Germinal center (tissue), 1 donor: ENCODE measurements at places on chromosomes 13 and 19.

DNA sequence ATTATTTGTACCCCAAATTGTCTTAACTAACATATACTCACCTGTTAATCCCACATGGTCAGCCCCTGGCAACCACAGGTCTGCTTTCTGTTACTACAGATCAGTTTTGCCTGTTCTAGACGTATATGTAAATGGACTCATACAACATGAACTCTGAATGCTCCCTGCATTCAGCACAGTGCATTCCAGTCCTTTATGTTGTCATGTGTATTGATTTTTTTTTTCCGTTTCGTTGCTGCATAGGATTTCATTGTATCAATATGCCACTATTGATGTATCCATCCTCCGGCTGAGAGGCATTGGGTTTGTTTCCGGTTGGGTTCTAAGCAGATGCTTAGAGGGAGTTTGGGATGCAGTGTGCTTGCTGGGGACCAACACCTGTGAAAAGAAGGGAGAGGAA, 36.1 kb upstream of the TNFRSF19 start:
- DNase-seq: no peak

- peak; percentile 78 for DNase-seq
These were observed 572 bp upstream of the FKBP8 start for GRCh38 chr19:18543814-18544475.

DNA sequence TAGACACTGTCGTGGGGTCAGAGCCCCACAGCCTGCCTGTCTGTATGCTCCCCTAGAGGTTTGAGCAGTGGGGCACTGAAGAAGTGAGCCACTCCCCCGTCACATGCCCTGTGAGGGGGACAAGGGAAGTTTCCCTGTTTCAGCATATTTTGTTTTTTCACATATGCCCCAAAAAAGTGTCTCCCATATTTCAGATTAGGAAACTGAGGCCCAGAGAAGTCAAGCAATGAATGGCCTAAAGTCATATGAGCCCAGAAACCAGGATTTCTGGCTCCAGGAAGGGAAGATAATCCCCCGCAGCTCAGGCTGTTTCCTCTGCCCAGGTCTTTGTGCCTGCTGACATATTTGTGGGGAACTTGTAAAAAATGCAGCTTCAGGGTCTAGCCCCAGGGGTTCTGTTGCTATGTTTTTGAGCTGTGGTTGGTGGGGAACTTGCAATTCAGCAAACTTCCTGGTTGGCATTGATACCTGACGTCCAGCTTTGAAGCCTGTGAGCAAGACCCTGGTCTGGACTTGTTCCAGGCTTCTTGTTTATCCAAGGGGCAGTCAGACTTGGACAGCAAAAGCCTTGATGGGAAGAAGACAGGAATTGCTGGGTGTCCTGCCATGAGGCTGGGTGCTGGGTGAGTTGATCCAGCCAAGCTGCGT, 9.5 kb downstream of the RASL11A start:
- DNase-seq: no peak

DNA sequence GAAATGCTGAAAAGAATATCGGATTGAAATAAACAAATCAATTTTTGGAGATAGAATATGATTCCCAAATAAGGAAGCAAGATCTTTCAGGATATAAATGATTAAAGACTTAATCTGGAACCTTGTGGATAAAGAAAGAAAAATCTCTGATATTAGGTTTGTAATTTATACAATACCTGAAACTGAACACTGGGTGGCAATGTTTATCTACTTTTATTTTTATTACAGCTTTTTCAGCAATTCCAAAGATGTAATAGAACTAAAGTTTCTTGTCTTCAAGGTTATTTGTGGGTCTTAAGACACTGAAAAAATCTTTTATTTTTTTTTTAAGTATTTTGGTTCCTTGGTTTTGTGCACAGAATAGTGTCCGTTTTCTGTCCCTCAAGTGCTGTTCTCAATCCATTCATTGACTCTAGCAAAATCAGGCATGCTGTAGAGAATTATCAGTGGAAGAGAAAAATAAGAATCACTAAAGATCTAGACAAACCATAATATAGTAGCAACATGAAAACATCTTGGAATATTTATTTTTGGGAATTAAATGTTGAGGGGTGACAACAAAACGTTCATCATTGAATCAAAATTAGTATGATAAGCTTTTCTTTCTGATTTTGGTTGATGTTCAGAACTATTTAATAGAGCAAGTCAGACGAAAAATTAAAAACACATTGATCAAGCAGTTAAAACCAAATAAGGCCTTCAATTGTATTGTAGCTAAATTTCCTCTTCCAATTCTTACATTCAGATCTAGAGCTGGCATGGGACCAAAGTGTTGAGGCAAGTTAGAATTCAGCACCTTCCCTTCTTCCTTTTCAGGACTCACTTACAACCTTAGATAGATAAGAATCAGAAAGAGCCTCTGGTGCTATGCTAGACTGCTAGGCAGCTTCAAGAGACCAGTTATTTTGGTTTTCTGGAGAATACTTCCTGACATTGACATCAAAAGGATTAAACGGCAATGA, 704.4 kb upstream of the PCDH20 start:
- DNase-seq: no peak

GRCh38 chr13:23074075-23074828, 106.5 kb upstream of the SGCG start:
- no peak for DNase-seq

DNA sequence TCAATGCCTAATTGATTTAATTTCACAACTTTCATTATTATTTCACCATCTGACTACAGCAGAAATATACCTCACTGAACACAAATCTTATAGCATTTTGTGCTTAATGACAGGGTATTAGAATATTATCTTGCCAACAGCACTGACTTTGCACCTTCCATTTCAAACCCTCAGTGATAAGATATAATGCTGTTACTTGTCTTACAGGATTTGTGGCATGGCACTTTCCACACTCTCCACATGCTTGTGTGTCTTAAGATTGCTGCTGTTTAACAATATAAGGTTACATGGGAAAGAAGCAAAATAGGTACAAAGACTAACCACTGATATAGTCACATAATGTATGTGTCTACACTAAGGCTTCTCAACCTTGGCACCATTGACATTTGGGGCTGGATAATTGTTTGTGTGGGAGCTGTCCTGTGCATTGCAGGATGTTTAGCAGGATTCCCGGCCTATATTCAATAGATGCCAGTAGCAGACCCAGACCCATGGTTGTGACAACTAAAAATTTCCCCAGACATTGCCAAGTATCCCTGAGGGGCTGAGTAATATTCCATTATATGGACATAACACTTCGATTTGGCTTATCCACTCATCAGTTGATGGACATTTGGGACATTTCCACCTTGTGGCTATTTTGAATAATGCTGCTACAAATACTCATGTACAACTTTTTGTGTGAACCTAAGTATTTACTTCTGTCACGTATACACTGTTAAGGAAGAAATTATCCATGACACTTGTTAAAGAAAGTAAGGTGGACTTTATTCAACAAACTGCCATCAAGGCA, 5.7 kb upstream of the DIAPH3 start:
- no peak for DNase-seq

DNA sequence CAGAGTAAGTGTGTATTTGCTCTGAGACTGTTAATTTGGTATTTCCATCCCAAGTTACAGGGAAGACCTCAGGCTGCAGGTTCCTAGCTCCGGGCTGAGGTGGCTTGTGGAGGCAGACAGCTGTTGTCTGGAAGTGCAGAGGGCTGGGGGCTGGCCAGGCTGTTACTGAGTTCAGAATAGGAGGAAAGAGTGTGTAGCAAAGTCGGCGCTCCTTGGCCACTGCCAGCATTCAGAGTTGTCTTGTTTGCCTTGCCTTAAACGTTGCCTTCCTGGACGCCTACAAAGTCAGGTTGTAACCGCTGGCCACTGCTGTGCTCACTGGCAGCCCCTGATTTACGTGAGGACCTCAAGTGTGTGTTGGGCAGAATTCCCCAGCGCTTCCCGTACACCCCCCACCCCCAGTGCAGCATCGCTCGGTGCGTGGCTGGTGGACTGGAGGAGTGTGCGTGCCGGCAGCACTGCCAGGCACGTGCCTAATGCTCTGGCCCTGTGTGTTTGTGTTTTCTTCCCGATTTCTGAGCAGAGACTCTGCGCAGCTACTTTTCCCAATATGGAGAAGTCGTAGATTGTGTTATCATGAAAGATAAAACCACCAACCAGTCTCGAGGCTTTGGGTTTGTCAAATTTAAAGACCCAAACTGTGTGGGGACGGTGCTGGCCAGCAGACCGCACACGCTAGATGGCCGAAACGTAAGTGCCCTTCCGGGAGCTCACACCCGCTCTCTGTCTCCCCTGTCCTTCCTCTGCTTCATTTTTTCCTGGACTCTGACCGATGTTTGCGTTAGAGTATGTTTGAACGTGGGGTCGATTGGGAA, 10.5 kb downstream of the DAZAP1 start:
- DNase-seq: no peak

GRCh38 chr19:45935267-45935666, 20.7 kb upstream of the NANOS2 start:
- no peak for DNase-seq

GRCh38 chr13:107076801-107077200, 508.9 kb upstream of the ARGLU1 start:
- no peak for DNase-seq

GRCh38 chr13:61935710-61936109, 520.1 kb upstream of the PCDH20 start:
- DNase-seq: no peak

DNA sequence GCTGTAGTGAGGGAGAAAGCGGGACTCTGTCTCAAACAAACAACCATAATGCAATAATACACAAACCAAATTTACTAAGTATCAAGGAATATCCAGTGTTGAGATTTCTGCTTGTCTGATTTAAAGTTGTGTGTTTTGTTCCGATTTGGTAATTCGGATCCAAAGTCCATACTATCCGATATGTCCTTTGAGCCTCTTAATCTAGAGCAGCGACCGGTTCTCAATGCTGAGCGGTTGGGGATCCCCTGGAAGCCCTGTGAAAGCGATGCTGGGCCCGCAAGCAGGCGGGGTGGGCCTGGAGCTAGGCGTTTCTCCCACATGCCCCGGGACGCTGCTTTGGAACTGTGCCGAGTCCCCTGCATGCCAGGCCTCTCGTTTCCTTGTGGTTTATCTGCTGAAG, 20.2 kb downstream of the C19orf44 start:
- DNase-seq: no peak

- no peak for DNase-seq
These were observed 156.5 kb downstream of the KCNRG start for GRCh38 chr13:50171590-50172282.

GRCh38 chr19:10105509-10106099, 558 bp upstream of the PPAN start:
- DNase-seq: peak; percentile 45

DNA sequence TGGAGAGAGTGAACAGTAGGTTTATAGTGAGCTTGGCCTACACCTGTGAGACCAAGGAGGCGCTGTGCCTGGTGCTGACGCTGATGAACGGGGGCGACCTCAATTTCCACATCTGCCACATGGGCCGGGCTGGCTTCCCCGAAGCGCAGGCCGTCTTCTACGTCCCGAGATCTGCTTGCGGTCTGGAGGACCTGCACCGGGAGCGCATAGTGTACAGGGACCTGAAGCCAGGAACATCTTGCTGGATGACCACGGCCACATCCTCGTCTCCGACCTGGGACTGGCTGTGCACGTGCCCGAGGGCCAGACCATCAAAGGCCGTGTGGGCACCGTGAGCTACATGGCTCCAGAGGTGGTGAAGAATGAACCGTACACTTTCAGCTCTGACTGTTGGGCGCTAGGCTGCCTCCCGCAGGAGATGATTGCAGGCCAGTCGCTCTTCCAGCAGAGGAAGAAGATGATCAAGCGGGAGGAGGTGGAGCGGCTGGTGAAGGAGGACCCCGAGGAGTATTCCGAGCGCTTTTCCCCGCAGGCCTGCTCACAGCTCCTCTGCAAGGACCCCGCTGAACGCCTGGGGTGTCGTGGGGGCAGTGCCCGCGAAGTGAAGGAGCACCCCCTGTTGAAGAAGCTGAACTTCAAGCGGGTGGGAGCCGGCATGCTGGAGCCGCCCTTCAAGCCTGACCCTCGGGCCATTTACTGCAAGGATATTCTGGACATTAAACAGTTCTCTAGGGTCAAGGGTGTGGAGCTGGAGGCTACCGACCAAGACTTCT, 139.0 kb downstream of the ZDHHC20 start:
- no peak for DNase-seq

DNA sequence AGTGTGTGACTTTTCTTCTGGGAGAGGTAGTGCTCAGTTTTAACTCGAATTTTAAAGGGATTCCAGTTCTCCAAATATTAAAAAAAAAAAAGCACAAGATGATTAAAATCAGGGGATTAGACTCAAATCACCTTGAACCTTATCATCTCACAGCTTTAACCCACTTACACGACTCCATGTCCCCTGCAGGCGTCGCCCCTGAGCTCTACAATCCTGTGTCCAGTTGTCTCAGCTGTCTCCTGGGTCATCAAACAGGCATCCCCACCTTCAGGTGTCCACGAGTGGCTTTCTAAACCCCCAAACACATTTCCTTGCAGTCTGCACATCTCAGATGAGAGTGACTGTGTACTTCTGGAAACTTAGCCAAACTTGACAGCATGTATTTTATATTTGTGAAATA, 14.1 kb downstream of the ZNF808 start:
- no peak for DNase-seq

GRCh38 chr19:1397838-1398237, 3.5 kb downstream of the GAMT start:
- DNase-seq: no peak

GRCh38 chr19:33811736-33812387, 15.2 kb downstream of the KCTD15 start:
- DNase-seq: no peak

- DNase-seq: no peak
These were observed 783.3 kb upstream of the ATXN8OS start for GRCh38 chr13:69324090-69324886.

DNA sequence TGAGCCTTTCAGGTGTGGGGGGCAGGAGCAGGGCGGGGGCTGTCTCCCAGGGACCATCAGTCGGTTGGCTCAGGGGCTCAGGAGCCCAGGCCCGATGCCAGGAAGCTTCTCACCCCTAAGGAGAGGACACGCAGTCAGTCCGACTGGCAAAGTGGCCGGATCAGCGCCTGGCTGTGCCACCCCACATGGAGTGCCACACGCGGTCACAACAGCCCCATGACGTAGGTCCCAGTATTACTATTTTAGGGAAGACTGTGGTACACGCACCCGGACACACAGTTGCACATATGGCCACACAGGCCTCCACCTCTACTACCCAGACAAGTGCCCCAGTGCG, 29.3 kb upstream of the GRTP1 start:
- DNase-seq: no peak
